ENCODE measurements at places on chromosomes 2 and 18.

- DNase-seq = no peak
Observed at GRCh38 chr18:13890761-13891361, 24.5 kb downstream of the MC2R start.

GRCh38 chr2:76461431-76461830 is 750.7 kb upstream of the GCFC2 start:
- no peak for DNase-seq

- no peak for DNase-seq
Observed at GRCh38 chr2:45575881-45576280, 35.2 kb downstream of the SRBD1 start.

GRCh38 chr2:204899983-204900382 is 354.7 kb downstream of the PARD3B start:
- no peak for DNase-seq

GRCh38 chr2:11753886-11754699 is 7.7 kb downstream of the LPIN1 start:
- peak; percentile 34 for DNase-seq

GRCh38 chr2:232053777-232054176 is 92.3 kb downstream of the DIS3L2 start:
- no peak for DNase-seq

DNA sequence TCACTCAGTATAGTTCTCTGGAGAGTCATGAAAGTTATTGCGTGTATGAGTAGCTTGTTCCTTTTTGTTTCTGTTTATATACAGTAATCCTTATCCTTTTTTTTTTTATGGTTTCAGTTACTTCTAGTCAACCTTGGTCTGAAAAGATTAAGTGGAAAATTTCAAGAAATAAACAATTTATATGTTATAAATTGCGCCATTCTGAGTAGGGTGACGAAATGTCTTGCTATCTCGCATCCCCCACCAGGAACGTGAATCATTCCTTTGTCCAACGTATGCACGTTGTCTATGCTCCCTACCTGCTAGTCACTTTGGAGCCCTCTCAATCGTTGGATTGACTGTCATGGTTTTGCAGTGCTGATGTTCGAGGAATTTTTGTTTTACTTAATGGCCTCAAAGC is 60.4 kb downstream of the FAM117B start:
- no peak for DNase-seq

DNA sequence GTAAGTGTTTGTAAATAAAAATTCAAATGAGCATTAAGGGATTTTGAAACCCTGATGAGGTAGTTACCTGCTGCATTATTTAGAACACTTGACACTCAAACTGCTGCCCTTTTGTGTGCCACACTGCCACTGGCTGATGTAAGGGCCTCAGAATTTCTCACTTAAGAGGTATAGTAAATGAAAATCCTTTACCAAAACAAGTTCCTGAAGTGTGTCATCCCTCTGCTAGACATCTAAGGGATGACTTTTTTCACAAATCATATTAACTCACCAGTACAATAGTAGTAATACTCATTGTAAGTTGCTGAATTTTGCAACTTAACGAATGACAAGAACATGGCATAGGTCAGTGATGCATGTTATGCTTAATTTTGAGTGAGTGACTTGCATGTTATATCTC is 274.9 kb upstream of the UBE2E3 start:
- DNase-seq = no peak

GRCh38 chr2:263022-263738 is 652 bp downstream of the SH3YL1 start:
- no peak for DNase-seq

All from stimulated activated CD4-positive, alpha-beta T cell treated with anti-CD3 and anti-CD28 coated beads, Interleukin-4, amount 100 ng/mL, for 48 hours (primary cell).